ENCODE measurements at places on chromosomes 13 and 19. TPM values are rescaled to one million over a fixed set of nuclear protein-coding genes. Genes with fewer than 3 reads are reported as not detected.

The ZNF540 gene
- polyA plus RNA-seq = 40.2 TPM

The PDCD5 gene
- polyA plus RNA-seq = 274 TPM

The ZNF208 gene
- 115 TPM for polyA plus RNA-seq

The ZNF177 gene
- polyA plus RNA-seq = 10.9 TPM

The PLA2G4C gene
- 27.6 TPM for polyA plus RNA-seq

The ATP4A gene
- polyA plus RNA-seq = not detected

The TSSK6 gene
- not detected for polyA plus RNA-seq

The ZNF729 gene
- polyA plus RNA-seq = not detected

The SIGLEC6 gene
- polyA plus RNA-seq = not detected

The CYP4F12 gene
- polyA plus RNA-seq = not detected

The HCN2 gene
- polyA plus RNA-seq = 0.38 TPM

The B3GNT3 gene
- not detected for polyA plus RNA-seq

The VAV1 gene
- polyA plus RNA-seq = not detected

The DLL3 gene
- polyA plus RNA-seq = 2.1 TPM

The GIPR gene
- polyA plus RNA-seq = not detected

The ZNF726 gene
- polyA plus RNA-seq = 6.8 TPM

The SIGLEC12 gene
- not detected for polyA plus RNA-seq

The APLP1 gene
- 223 TPM for polyA plus RNA-seq

The FFAR2 gene
- polyA plus RNA-seq = not detected

The SGCG gene
- not detected for polyA plus RNA-seq

The TRPM4 gene
- 0.55 TPM for polyA plus RNA-seq

The PCSK4 gene
- polyA plus RNA-seq = not detected

The TMPRSS9 gene
- polyA plus RNA-seq = not detected

The PTGIR gene
- not detected for polyA plus RNA-seq

The UHRF1 gene
- not detected for polyA plus RNA-seq

The BBC3 gene
- polyA plus RNA-seq = 0.42 TPM

All from Purkinje cell (primary cell).